ENCODE measurements at places on chromosomes 11 and 22.

DNA sequence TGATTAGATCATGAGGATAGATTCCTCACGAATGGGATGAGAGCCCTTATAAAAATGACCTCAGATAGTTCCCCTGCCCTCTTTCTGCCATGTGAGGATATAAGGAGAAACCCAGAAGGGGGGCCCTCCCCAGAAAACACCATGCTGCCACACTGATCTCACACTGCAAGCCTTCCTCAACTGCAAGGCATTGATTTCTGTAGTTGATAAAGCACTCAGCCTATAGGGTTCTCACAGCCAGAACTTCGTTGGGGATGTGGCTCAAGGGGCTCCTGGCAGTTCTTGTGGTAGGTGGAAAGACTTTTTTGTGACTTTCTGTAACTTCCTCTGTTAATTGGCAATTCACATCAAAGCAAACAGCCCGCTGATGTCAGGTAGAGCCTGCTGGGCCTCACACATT lies 108.9 kb downstream of the CD44 start:
- DNase-seq, result no peak

DNA sequence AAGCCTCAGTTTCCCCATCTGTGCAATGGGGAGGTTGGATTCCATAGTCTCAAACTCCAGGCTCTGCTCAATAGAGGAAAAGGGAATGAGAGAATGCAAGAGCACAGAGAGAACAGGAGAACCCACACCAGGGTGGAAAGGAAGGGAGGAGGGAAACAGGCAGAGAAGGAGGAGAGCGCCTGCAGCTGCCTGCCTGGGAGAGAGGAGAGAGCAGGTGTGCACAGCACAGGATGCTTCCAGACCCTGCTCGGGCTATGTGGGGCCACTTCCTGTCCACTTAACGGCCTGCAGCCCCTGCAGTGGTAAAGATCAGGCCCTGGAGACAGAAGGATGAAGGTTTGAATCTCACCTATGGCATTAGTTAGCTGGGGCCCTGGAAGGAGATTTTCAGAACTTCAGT lies 12.3 kb downstream of the LRRC32 start:
- no peak for DNase-seq

GRCh38 chr11:776561-777287 lies 563 bp downstream of the GATD1 start:
- DNase-seq, result no peak

DNA sequence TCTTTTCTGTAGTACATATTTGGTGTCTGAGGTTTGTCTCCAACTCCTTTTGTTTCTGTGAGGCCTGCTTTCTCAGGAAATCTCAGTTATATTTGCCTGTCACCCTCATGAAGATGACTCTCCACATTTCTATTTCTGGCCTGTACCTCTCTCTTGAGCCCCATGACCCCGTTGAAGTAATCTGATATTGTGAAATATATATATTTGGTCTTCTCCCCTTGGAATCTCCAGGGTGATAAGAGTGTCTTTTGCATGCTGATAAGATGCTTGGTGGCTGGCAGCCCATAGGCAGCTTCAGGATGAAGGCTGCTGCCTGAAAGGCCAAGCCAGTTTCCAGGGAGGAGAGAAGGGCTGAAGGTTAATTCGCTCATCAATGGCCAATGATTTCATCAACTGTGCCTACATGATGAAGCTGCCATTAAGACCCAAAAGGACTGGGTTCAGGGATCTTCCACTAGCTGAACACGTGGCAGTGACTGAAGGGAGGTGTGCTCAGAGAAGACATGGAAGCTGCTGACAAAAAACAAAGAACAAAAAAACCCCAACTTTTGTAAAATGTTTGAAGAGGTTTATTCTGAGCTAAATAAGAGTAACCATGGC lies 67.4 kb downstream of the MICAL2 start:
- no peak for DNase-seq

DNA sequence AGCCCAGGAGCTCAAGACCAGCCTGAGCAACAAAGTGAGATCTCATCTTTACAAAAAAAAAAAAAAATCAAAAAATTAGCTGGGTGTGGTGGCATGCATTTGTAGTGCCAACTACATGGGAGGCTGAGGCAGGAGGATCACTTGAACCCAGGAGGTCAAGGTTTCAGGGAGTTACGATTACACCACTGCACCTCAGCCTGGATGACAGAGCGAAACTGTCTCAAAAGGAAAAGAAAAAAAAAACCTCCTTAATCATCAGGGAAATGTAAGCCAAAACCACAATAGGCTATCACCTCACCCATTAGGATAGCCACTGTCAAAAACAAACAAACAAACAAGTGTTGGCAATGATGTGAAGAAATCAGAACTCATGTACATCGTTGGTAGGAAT lies 13.4 kb downstream of the DGCR2 start:
- no peak for DNase-seq

- DNase-seq, result no peak
Measured at GRCh38 chr11:64185175-64185692, 737 bp upstream of the STIP1 start.

DNA sequence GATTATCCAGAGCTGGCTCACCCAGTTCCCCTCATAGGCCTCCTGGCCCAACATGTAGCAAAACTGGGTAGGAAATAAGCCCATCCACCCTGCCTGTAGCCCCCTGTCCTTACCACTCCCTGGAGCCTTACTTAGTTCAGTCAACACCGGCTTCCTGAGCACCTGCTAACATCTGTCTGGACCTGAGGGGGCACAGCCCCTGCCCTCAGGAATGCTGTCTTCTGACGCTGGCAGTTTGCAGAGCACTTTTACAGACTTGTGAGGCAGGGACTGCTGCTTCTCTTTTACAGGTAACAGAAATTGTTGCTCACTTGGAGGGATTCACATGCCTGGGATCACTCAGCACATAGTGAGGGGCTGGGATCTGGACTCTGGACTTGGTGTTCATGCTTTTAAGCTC lies 152.0 kb upstream of the TBCEL start:
- DNase-seq, result no peak

- no peak for DNase-seq
Measured at GRCh38 chr11:19756675-19757475, 44.2 kb downstream of the NAV2 start.

DNA sequence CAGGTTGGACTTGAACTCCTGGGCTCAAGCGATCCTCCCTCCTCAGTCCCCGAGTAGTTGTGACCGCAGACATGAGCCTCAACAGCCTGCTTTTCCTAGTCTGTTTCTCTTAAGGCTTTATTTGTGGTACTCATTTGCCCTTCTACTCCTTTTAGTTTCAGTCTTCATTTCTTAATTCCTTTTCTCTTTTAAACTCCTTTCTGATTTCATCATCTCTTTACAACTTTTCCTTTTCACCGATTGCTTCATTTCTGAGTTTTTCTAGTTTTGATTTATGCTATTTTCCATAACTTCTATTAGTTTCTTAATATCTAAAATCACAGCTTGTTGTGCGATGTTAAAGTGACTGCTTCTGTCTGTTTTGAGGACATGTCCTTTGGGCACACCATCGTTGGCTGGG lies 17.3 kb upstream of the MRGPRF start:
- DNase-seq, result no peak

GRCh38 chr11:131666617-131667016 lies 296.2 kb downstream of the NTM start:
- no peak for DNase-seq

- no peak for DNase-seq
Measured at GRCh38 chr11:93084727-93085505, 112.9 kb downstream of the SLC36A4 start.

- DNase-seq, result no peak
Measured at GRCh38 chr11:55726715-55727324, 46.4 kb upstream of the OR5D13 start.

- DNase-seq, result no peak
Measured at GRCh38 chr22:44373234-44373633, 60.5 kb upstream of the SHISAL1 start.

DNA sequence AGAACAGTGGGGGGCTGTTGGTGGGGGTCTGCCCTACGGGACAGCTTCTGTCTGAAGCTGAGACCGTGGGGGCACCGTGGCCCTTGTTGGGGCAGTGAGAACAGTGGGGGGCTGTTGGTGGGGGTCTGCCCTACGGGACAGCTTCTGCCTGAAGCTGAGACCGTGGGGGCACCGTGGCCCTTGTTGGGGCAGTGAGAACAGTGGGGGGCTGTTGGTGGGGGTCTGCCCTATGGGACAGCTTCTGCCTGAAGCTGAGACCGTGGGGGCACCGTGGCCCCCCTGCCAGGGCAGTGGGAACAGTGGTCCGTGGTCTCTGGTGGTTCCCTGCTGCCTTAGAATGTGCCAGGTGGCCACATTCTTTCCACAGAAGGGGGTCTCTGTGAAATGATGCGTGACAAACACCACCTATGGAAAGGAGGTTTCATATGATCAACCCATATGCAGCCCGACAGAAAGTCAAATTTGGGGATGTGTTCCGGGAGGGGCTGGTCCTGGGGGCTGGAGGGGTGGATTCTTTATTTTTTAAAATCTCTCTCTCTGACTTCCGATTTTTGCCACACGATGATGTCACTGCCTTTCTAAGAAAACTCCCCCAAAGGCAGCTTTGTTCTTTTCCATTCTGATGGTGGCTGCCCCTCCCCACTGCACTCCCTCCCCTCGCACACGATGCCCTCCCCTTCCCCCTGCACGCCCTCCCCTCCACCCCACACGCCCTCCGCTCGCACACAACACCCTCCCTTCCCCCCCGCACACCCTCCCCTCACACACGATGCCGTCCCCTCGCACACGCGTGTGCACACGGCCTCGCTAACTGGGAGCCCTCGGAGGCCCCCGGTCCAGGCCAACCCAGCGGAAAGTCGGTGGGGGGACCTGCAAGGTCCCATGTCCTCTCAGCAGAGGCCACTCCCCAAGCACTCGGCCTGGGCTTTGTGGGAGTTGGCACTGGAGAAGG lies 1186.5 kb downstream of the BRD1 start:
- DNase-seq, result no peak

- DNase-seq, result no peak
Measured at GRCh38 chr22:24225044-24225601, 19.8 kb downstream of the GGT5 start.

- DNase-seq, result no peak
Measured at GRCh38 chr11:12089473-12089872, 20.9 kb upstream of the MICAL2 start.

DNA sequence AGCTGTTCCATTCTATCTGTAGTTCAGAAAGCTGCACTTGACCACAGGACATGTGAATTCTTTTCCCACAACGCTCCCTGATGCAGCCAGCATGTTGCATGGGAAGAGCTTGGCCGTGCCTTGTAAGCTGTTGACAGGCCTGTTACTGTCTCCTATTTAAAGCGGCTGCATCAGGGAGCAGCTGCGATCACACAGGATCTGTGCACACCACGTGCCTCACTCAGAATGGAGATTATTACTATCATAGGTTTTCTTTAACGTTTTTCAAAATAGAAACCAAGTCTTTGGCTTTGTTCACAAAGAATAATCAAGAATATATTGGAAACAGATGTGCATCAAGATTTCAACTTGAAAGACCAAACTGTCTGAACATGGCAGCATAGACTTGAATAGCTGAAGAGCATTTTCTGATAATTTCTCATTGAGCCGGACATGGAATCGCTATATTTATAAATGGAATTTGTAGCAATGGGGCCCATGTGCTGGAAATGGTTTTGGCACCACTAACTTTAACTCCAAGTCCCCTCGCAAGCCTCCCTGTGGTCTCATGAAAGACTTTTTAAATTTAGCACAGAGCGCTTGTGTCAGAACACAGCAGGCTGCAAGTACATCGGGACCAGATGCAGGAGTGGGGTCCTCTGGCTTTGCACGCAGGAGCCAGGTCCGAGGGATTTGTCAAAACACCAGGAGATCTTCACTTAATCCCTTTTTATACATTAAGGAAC lies 40.8 kb upstream of the MYO18B start:
- DNase-seq, result no peak

DNA sequence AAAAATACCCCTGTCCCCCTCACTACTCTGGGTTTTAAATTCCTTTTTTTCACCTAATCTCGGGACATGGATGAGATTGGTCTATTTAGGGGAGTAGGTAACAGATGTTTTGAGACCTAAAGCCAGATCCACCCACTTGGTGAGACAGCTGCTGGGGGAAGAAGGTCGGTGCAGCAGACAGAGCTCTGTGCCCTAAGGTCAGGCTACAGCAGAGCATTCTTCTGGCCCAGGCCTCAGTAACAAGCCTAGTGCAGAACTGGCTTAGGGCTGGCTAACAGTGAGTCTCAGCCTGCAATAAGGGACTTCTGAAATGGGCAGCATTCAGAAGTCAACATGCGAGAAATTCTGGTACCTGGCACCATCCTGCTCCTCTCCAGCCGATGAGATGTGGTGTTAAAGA lies 444.9 kb upstream of the KIRREL3 start:
- no peak for DNase-seq

- no peak for DNase-seq
Measured at GRCh38 chr11:74257959-74258553, 53.4 kb downstream of the P4HA3 start.

Measured in SK-N-MC (cell line).